ENCODE measurements at places on chromosomes 4 and X.

- DNase-seq, result no peak
Measured at GRCh38 chr4:106305435-106306055, 10.5 kb downstream of the TBCK start.

GRCh38 chr4:138275216-138275615 is 33.1 kb upstream of the SLC7A11 start:
- DNase-seq, result no peak

DNA sequence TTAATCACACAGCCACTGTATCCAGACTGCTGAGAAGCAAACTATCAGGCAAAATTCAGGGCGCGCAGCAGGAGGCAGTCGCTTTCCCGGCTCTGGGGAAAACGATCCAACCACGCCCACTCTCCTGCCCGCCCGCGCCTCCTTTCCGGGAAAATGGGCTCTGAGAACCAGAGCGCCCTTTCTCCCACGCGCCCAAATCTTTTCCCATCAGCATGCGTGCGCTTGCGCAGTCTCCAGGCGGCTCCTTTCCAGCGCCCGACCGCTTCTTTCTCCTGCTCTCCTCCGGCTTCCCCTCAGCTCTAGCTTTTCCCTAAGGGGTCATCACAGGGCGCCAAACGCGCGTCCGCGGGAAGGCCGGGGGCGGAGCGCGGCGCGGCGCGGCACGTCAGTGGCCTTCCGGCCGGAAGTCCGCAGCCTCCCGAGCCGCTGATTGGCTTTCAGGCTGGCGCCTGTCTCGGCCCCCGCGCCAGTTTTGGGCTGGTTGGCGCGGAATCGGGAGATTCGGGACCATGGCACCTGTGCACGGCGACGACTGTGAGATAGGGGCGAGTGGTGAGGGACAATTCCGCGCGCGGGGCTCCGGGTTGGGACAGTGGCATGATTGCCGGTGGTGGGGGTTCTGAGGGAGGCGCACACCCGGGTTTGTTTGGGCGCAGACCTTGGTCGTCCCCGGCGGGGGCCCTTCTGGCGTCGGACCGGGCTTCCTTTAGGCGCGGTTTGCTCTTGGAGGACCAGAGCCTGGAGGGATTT is at the start of gene POLA1:
Gene POLA1, plus strand, starts transcription at position 466 of the 750 bp plus-strand sequence. Its CDS starts 44 bp downstream, at position 510.
- peak; percentile 41 for DNase-seq

DNA sequence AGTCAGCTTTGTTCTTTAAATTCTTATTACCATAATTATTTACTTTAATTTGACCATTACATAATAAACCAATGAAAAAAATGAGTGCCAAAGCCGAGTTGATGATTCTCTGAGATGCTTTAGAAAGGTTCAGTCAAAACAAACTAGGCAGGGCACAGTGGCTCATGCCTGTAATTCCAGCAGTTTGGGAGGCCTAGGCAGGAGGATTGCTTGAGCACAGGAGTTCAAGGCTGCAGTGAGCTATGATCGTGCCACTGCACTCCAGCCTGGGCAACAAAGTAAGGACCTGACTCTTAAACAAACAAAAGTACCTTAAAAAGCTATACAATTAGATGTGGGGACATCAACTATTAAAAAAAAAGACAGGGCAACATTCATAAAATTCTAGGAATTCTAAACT is 75.0 kb downstream of the AFAP1 start:
- DNase-seq, result no peak

GRCh38 chr4:60729194-60729593 is 470.9 kb upstream of the ADGRL3 start:
- DNase-seq, result no peak

DNA sequence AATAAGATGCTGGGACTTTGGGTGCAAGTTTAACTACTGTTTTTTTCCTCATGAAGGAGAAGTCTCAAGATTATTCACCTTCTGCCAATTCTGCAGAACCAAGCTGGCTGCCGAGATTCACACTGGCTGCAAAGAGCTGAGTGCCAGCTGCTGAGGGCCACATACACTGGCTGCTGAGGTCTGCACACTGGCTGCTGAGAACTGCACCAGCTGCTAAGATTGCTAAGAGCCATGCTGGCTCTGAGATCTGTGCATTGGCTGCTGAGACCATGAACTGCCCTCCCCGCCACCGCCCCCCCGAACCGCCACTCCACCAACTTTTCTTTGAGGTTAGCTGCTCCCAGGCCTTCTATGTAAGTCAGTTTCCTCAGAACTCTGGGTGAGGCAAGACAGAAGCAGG is 330.3 kb downstream of the CBLL2 start:
- no peak for DNase-seq

DNA sequence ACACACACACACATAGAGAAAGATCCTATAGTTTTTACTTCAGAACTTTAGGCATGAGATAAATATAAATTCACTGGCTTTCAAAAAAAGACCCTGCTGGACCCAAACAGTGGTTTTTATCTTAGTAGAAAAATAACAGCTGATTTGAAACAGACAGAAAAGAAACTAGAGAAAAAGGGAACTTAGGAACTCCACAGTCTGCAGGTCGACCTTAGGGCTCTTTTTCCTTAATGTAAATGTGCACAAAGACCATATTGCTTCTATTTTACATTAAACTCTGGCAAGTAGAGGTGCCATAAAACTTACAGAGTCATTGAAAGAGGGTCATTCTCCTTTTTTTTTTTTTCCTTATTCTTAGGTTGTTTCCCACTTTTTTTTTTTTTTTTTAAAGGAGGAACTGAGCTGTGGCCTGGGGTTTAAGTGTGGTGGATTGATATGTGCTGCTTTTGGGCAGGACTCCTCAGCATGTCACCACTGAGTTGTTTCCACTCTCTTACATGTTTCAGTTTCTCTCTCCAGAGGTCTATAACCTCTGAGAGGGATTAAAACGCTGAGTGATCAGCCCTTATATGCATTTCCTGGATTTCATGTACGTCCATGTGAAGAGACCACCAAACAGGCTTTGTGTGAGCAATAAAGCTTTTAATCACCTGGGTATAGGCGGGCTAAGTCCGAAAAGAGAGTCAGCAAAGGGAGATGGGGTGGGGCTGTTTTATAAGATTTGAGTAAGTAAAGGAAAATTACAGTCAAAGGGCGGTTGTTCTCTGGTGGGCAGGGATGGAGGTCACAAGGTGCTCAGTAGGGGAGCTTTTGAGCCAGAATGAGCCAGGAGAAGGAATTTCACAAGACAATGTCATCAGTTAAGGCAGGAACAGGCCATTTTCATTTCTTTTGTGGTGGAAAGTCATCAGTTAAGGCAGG is 70.8 kb upstream of the PACRGL start:
- DNase-seq, result no peak

DNA sequence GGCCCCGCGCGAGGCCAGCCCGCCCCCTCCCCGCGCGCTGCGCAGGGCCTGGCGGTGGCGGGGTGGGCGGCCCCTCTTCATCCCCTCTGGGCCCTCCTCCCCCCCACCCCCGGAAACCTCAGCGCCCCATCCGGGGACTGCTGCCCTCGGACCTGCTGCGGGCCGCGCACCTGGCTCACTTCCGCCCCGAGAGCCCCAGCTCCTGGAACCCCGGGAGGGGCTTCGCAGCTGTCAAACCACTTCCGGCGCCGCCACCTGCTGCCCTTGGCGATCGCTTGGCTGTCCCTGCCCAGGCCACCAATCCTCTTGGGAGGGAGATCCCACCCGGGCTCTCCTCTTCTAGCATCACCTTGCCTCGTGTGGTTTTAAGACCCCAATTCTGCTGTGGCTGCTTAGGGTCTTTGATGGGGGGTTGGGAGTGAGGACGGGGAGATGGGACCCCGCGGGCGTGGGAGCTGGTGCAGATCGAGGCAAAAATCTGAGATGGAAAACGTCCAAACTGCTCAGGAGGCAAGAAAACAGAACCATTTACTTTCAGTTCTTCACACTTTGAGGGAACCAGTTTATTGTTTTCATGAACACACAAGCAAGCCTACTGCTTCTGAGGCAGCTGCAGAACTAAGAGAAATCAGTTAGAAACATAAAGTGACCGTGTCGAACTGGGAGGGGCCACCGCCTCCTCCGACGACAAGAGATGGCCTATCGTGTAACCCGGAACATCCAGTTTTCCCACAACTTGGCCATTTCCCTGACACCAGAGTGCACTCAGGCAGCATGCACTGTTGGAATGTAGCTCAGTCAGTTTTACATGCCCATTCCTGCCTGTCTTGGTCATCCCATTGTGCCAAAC is 754 bp downstream of the MTMR1 start:
- peak; percentile 36 for DNase-seq

GRCh38 chr4:139540632-139541031 is 15.4 kb downstream of the SETD7 start:
- DNase-seq, result no peak
